ENCODE measurements at places on chromosomes 11 and 22.

DNA sequence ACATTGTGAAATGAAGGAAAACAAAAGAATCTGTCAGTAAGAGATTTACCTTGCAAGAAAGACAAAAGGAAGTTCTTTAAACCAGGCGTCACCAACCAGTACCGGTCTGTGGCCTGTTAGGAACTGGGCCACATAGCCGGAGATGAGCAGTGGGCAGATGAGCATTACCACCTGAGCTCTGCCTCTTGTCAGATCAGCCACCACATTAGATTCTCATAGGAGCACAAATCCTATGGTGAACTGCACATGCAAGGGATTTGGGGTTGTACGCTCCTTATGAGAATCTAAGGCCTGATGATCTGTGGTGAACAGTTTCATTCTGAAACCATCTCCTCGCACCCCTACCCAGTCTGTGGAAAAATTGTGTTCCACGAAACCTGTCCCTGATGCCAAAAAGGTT lies 108.2 kb downstream of the CYP2R1 start:
- no peak for DNase-seq

DNA sequence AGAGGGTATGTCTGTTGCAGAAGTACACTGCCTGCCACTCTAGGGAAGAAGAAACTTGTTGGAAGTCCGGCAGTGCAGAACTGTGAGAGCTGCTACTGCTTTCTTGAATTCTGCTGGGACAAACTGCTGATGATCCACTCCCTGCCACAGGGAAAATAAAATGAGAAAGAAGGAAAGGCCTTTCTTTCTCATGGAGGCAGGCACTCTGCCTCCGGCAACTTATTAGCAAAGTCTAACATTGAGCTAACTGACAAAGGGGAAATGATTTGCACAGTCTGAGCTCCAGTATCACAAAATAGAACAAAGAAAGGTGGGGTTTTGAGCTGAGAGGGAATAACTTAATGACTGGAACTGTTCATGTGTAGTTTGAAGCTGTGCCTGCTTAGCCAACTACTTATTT lies 134.6 kb downstream of the AASDHPPT start:
- no peak for DNase-seq

GRCh38 chr22:26995235-26995634 lies 337.8 kb downstream of the MIAT start:
- peak; percentile 59 for DNase-seq

- DNase-seq = no peak
These were observed 72.0 kb upstream of the NARS2 start for GRCh38 chr11:78646564-78647185.

GRCh38 chr22:36768616-36769015 lies 7.3 kb downstream of the IFT27 start:
- no peak for DNase-seq
